ENCODE measurements at places on chromosomes 7 and 10.
A peak's percentile ranks its signal among the peaks of the same experiment; 100 is the strongest.

- DNase-seq, result peak; percentile 35
Measured at GRCh38 chr7:157909370-157909769, 572.6 kb downstream of the DNAJB6 start.

- DNase-seq, result no peak
Measured at GRCh38 chr10:712089-712488, 22.6 kb upstream of the DIP2C start.

DNA sequence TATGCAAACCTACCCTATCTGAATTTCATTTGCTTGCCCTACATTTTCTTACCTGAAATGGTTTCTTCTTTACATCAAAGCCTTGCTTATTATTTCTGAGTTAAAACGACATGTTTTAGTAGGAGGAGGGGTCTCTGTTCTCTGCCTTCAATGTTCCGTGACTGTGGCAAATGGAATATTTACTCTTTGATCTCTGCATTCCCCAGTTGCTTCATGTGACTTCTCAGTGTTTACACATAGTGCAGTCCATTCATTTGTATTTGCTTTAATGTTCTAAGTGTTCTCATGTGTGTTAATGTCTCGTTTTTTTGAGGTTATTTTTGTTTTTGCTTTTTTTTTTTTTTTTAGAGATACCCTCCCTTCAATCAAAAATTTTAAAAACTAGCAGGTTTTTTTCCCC, 75.8 kb downstream of the GNAI1 start:
- DNase-seq, result no peak

GRCh38 chr10:110637558-110638053, 6.5 kb upstream of the RBM20 start:
- DNase-seq, result no peak

DNA sequence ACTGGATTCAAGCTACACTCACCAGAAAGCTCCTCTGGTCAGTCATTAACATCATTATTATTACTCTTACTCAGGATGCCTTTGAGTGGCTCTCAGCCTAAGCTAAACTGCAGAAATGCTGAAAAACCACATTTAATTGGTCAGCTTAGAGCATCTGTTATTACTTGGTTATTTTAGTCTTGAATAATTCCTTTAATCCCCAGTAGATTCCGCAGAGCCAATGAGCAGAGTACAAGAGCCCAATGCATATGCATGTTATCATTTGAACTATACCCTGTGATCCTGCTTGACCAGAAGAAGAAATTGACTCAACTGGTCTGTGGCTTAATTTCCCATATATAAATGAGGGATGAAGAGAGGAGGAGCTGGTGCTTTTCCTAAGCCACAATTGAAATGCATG, 417.6 kb upstream of the C7orf33 start:
- no peak for DNase-seq

DNA sequence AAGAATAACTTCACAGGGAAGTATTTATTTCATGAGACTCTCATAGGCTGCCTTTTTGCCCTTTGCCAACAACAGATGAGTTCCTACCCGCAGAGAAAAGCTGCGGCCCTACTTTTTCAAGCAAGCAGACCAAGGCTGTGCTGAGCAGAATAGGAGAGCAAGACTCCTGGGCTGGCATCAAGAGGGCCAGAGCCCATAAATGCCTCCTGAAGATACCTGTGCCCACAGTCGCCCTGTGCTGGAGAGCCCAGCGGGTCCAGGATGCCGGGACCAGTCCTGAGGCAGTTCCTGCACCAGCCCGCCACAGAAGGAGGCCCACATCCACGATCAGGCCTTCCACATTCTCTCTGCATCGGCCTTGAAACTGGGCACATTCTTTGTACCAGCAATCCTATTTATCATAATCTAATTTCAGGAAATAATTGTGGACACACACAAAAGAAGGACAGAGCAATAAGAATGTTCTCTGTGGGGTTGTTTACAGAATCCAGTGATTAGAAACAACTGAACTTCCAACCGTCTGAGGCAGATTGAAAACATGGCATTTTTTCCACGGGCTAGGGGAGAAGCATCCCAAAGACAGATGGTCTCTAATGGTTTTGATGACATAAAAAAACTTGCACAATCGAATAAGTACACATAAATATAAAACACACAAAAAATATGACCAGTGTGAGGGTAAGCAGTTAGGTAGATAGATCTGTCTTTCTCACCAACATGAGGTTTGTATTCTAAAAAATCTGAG, 95.6 kb downstream of the CPXM2 start:
- DNase-seq, result no peak

GRCh38 chr10:49562893-49563292, 24.0 kb upstream of the ERCC6 start:
- DNase-seq, result no peak

DNA sequence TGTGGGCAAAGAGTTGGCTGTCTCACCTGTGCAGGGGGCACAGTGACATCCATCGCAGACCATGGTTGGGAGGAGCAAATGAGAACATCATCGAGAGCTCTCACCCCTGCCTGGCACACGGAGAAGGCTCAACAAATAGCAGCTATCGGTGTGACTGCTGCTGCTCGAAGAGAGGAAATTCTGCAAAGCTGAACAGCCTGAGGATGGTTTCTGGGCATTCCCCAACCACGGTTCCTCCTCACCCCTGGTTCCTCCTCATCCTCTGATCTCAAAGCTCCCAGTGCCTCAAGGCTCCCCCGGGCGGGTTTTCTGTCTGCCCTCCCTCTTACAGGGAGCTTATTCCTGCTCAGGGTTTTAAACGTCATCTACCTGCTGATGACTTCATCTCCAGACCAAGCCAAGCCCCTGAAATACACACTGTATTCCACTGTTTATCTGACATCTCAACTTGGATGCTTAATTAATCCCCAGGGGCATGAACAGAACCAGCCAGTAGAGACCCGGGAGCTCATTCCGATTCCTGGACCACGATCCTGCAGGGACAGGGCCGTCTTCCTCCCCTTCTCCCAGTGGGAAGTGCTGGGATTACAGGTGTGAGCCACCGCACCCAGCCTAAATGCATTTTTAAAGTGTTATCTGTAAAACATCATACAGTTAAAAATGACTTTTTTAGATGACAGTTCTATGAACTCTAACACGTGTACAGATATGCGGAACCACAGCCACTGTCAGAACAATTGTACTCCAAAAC, 19.5 kb upstream of the NOM1 start:
- DNase-seq, result no peak

- DNase-seq, result no peak
Measured at GRCh38 chr10:17659365-17659764, 15.4 kb downstream of the STAM start.

DNA sequence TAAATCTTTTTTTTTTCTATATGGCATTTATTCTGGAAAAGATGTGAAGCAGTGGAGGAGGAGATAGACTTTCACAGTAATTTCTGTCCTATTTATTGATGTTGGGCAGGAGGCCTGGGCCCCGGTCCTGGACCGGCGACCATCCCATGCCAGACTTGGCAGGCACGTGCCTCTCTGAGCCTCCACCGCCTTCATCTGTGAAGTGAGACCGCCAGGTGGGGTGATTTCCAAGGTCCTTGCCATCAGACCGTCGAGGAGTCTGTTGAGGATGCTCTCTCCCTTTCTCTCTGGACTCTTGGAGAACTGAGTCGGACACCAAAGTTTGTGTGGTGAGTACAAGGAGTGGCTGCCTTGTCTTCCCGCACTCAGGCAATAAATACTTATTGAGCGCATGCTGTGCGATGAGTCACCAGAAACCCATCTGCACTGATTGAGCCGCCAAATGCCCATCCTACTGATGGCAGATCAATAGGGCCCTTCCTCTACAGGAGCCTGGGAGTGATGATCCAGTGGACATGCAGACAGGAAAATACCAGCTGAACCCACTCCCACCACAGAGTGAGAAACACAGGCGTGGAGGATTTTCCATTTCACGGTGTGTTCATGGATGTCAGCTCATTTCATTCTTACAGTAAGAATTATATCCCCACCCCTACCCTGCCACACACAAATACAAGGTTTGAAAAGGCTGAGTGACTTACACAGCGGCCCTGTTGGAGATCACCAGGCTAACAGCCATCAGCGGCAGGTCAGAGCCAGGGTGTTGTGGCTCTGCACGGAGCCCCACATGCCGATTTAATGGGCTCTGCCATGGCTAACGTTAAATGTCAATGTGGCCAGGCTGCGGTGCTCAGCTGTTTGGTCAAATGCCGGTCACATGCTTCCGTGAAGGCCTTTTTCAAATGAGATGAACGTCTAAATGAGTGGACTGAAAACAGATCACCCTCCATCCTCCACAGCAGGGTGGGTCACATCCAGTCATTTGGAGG, 11.5 kb upstream of the PRKAG2 start:
- no peak for DNase-seq

GRCh38 chr7:116524609-116525297, at the start of gene CAV1:
TSS of gene CAV1 (plus strand) at chr7:116525036. CDS start at chr7:116525063, 27 bp downstream.
- DNase-seq, result peak; percentile 96

DNA sequence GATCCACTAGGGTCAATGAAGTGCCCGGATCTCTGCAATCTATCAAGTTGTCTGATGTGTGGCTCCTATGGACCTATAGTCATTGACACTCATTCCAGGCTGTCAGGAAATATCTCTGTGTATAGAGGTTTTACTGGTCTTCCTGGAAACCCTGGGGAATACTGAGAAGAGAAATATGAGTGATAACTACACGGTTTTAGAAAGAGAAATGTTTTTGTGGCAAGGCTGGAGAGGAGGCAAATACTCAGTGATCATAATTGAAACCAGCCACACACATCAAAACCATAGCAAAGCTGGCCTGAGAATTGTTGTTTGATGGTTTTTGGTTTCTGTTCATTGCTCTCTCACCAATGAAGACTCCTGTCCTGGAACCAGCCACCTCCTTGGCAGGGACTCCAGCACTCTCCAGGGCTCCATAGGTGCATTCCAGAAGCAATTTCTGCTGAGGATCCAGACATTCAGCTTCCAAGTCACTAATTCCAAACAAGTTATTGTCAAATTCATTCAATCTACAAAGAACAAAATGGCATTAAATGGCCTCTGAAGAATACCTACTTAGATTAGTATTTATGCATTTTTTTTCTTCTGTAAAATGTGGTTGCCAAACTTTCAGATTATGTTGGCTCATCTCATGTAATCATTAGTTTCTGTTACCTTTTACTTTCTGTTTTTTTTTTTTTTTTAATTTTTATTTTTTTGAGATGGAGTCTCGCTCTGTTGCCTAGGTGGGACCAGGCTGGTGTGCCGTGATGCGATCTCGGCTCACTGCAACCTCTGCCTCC, 108.6 kb upstream of the ABI1 start:
- DNase-seq, result no peak
